NCI-H2171 (cell line): ENCODE measurements at places on chromosomes 13 and 19.

DNA sequence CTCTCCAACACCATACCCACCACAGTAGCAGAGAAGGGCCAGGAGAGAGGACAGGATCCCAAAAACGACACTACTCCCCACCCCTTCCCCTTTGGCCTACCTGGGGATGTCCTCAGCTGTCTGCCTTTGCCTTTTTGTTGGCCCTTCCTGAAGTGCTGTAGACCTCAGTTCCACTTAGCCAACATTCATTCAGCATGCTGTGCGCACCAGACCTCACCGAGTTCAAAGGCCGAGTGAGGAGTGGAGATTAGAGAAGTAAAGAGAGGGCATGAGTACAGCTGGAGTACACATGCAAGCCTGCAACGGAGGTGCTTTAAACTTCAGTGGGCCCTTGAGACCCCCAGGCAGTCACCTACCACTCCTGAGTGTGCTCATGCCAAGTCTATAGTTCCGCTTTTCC is 99.0 kb downstream of the TEX26 start:
- DNase-seq: no peak

GRCh38 chr19:16338470-16339360 is 14.1 kb downstream of the KLF2 start:
- DNase-seq: no peak

- DNase-seq: no peak
These were observed 10.3 kb downstream of the GNA15 start for GRCh38 chr19:3145909-3146676.

DNA sequence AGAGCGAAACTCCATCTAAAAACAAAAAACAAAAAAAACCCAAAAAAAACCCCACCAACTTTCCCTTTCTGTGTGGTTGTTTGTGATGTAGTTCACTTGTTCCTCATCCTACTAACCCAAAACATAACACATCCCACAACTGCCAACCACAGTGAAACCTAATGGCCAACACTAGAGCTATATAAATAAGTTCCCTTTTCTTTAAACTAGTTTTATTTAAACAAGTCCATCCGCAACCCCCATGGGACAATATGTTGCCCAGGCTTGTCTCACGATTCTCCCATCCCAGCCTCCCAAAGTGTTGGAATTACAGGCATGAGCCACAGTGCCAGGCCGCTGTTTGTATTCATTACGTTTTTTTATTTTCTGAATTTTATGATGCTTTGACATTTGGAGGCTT is 71.2 kb upstream of the ADGRE5 start:
- DNase-seq: no peak

GRCh38 chr19:6472713-6473112 is 8.6 kb downstream of the CRB3 start:
- no peak for DNase-seq

DNA sequence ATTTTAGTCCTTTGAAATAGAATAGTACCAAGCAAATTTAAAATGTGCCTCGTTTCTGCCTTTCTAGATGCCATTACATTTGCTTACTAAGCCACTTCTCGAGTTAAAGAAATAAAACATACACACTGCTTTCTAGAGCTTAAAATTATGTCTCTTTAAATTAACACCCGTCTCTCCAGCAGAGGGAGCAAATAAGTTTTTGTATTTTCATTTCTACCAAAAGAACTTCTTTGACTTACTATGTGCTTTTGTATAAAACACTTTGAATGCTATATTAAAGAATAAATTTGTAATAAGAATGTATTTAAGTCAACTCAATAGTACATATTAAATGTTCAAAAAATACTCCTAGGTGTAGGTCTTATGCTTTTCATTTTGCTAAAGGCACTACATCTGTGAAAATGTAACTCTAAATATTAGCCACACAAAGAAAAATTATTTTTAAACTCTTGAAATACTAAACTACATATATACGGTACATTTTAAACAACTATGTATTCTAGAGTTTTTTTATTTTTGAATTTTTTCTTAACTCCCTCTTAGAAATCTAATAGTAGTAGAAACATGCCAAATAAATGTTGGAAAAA is 269.3 kb upstream of the MIR17HG start:
- DNase-seq: no peak

DNA sequence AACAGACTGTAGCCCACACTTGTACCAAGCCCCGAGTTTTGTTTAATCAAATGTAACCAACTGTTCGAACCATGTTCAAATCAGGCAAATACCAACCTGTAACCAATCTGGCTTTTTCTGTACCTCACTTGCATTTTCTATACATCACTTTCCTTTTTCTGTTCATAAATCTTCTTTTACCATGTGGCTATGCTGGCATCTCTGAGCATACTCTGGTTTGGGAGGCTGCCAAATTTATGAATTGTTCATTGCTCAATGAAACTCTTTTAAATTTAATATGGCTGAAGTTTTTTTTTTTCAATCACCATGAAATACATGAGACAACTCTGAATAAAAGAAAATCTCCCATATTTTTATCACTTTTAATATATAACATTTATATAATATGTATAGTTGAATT is 256.1 kb downstream of the SLITRK6 start:
- DNase-seq: no peak

GRCh38 chr13:74570834-74571233 is 436.6 kb upstream of the KLF12 start:
- DNase-seq: no peak

GRCh38 chr19:16895467-16896145 is 6.8 kb downstream of the F2RL3 start:
- peak; percentile 18 for DNase-seq

- no peak for DNase-seq
These were observed 76.7 kb upstream of the ZNF43 start for GRCh38 chr19:21912654-21913053.

GRCh38 chr13:22726726-22727125 is 454.1 kb upstream of the SGCG start:
- no peak for DNase-seq

- no peak for DNase-seq
These were observed 11.1 kb downstream of the SLC44A2 start for GRCh38 chr19:10636304-10636972.

DNA sequence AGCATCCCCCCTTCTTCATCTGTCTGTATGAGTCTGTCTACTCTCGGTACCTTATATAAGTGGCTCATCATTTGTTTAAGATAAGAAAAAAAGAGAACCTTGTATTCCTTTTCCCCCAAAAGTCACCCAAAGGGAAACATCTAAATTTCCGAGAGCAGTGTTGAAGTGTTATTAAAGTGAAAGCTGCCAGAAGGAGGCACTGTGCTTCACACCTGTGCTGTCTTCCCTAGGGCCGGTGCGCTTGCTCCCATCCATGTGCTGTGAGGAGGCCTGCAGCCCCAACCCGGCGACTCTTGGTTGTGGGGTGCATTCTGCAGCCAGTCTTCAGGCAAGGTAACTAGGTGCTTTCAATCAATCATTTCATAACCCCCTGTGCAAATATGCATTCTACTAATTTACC is 97.5 kb downstream of the TNFRSF19 start:
- no peak for DNase-seq

DNA sequence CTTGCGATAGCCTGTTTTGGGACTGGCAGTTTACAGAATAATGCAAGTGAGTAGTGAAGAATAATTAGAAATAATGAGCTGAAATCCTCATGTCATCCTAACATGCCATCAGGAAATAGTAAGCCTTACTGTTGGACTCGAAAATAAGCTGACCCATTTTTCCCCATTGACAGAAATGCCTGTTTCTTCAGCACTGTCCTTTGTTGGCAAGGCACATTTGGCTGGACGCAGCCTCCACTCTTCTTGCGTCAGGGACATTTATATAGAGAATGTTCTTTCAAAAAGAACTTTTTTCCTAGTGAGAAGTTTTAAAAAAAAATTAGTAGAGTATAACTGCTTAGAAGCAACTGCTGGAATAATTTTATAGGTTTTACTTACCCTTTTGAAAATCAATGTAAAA is 47.1 kb downstream of the ARHGAP35 start:
- DNase-seq: no peak

DNA sequence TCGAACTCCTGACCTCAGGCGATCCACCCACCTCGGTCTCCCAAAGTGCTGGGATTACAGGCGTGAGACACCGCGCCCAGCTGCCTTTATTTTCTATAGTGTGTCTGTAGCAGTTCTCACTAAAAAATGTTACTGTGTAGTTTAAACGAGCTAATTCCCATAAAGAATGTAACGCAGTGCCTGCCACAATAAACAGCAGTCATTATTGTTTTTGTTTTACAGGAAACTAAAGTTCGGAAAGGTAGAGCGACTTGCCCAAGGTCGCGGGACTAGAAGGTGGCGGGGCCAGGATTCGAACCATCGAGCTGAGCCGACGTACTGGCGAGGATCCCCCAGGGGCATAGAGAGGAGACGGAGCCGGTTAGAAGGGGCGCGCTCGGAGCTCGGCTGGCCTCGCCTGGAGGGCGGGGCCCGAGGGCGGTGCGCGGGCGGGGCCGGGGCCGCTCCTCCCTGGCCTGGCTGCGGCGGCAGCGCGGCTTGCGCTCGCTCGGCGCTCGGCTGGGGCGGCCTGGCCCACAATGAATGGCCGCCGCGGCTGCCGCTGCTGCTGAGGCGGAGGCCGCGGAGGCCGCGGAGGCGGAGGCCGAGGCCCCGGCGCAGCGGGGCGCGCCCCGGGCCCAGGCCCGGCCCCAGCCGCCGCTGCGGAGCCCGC is at the start of gene NACC1:
NACC1 (plus strand) TSS at position 493 of the 652 bp plus-strand sequence. CDS start 16,944 bp downstream, outside the sequence.
- DNase-seq: peak; percentile 92

DNA sequence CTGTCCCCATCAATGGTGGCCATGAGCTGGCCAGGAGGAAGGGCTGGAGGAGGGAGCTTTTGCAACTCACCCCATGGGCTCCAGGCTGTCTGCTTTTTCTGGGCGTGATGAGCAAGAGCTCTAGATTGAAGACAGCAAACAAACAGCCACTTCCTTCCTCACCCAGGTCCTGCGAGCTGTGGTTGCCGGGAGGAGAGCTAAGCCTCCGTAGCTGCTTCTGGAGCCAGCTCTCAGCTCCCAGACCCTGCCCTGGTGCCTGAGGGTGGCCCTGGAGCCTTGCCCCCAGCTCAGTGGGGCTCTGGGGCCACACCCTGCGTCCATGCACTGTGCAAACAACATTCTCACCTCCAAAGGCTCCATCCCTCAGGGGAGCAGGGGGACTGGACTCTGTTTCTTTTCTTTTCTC is 6.2 kb downstream of the MYO1F start:
- no peak for DNase-seq

- no peak for DNase-seq
These were observed 11.1 kb upstream of the RAB3A start for GRCh38 chr19:18214779-18215433.

DNA sequence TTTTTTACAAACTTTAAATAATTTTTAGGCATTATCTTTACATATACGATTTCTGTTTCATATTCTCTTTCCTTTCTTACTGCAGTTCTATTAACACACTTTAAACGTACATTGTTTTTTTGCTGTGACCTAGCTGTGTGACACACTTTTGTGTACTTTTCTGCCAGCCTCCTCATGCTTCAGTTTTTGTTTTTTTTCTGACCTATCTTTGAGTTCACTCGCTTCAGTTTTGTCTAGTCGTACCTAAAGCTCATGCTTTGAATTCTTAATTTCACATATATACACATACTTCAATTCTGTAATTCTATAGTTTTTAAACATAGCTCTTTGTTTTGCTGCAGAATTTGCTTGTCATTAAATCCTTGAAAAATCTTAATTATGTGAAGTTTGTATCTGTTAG is 150.4 kb downstream of the PDS5B start:
- no peak for DNase-seq

DNA sequence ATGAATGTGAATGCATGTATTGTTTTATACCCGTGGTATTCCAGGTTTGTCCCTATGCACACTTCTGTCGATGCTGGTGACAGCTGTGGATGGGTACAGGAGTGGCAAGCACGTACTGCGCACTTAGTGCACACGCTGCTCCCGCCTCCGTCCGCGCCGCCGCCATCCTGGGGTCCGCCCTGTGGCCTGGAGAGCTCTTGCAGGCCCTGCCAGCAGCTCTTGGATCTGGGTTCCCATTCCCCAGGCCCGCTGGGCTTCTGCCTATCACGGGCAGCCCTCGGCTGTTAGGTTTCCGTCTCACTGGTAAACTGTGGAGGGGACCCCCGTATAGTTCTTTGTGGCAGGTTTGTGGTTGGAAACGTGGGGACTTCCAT is 4.0 kb downstream of the GNA11 start:
- DNase-seq: no peak

DNA sequence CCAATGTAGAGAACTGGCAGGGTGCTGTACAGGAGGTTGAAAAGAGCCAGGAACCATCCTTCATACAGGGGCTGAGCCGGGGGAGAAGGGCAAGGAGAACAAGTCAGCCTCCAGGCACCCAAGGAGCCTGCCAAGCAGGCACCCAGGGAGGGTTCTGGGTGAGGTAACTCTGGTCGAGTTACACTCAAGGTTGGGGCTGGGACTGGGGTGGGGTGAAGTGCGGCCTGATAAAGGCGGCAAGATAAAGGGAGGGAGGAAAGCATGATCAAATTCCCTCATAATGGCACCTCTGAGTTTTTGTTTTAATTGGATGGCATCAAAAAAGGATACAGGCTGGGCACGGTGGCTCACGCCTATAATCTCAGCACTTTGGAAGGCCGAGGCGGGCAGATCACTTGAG is 25.0 kb downstream of the ATP8B3 start:
- DNase-seq: no peak
